ENCODE measurements at places on chromosomes 3 and 15.

DNA sequence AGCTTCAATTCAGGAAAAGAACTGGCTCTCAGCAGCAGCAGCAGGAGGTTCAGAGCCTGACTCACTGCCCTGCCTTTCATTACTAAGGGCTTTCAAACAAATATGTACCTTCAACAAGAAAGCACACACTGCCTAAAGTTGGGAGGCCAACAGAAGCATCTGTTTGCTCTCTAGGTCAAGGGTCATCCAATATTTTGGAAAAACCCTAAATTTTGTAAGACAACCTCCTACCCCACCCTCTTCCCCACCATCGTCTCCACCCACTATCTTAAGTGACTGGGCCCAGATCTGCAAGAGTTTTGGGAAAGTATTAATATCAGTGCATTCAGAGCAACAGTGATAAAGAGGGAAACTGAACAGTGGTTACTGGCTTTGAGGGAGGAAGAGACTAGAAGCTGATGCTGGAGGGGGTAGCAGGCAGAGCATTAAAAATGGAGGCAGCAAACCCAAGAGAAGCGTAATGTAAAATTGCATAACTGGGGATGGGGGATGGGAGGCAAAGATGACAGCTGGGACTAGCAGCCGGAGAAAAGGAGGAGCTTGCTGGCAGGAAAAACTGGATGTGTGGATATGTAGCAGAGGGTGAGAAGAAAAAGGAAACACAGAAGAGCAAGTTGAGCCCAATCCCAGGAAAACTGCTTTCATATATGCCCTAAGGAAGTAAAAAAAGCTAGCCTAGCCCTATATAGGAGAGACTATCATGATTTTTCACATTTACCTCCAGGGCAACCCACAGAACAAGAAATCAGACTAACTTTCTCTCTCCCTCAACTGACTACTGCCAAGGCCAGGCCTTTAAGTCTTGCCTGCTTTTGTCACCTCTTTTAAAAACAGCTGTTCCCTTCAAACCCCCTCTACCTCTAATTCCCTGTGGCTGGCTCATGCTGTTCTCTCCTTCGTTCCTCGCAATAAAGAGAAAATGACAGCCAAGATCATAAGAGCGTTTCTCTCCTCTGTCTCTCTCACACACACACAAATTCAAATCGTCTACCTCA lies 31.4 kb downstream of the NPTN start:
- peak; percentile 51 for DNase-seq

GRCh38 chr3:177693616-177694264 lies 496.5 kb upstream of the TBL1XR1 start:
- DNase-seq = no peak

- no peak for DNase-seq
Observed at GRCh38 chr3:46835054-46835453, 28.2 kb downstream of the MYL3 start.

DNA sequence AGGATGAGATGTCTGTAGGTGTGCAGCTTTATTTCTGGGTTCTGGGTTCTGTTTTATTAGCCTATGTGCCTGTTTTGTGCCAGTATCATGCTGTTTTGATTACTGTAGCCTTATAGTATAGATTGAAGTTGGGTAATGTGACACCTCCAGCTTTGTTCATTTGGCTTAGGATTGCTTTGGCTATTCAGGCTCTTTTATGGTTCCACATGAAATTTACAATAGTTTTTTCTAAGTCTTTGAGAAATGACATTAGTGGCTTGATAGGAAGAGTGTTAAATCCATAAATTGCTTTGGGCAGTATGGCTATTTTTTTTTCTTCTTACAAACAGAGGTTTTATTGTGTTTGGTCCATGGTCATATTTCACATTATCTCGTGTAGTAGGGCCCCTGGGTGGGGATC lies 285.8 kb upstream of the GADL1 start:
- DNase-seq = no peak

- no peak for DNase-seq
Observed at GRCh38 chr3:172953571-172953970, 187.5 kb downstream of the SPATA16 start.

GRCh38 chr3:160583451-160583850 lies 18.1 kb upstream of the KPNA4 start:
- no peak for DNase-seq

- no peak for DNase-seq
Observed at GRCh38 chr3:186220365-186220764, 111.5 kb upstream of the ETV5 start.

DNA sequence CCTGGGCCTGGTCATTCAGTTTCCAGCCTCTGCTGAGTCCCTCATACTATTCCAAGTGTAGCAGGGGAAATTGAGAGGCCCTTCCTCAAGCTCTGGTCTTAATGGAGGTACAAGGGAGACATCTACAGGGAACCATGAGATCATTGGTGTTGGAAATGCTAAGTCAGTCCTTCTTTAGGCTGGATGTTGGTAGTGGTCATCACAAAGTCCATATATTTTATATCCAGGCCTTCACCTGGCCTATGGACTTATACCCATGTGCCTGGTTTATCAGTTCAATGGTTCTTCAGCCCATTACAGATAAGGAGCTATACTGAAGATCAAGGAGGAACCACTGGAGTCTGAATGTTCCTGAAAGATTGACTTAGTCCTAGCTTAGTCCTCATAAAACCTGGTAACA lies 135.0 kb downstream of the STAG1 start:
- no peak for DNase-seq

- no peak for DNase-seq
Observed at GRCh38 chr3:141204343-141204742, 27.3 kb upstream of the PXYLP1 start.

- no peak for DNase-seq
Observed at GRCh38 chr3:55895897-55896566, 408.9 kb upstream of the WNT5A start.

DNA sequence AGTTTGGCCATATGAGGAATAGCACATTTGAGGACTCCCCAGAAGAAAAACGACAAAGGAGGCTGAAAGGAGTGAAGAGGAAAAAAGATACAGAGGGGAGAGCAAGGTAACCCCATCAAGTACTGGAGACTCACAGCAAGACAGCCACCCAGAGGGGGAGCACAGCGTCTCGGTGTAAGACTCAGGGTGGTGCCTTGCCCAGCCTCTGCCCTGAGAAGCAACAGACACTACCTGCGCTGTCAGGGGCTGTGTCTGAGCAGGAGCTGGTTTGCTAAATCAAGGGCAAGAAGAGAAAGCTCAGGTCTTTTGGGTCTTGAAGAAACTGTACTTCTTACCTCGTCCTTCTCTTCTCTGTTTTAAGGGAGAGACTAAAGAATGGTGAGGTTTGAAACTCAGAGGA lies 27.9 kb downstream of the FBXO45 start:
- no peak for DNase-seq

GRCh38 chr3:58202917-58203360 lies 7.8 kb downstream of the DNASE1L3 start:
- DNase-seq = no peak

- DNase-seq = no peak
Observed at GRCh38 chr3:8488877-8489276, 12.7 kb upstream of the LMCD1 start.

GRCh38 chr3:43035801-43036365 lies 56.8 kb downstream of the GASK1A start:
- DNase-seq = no peak

DNA sequence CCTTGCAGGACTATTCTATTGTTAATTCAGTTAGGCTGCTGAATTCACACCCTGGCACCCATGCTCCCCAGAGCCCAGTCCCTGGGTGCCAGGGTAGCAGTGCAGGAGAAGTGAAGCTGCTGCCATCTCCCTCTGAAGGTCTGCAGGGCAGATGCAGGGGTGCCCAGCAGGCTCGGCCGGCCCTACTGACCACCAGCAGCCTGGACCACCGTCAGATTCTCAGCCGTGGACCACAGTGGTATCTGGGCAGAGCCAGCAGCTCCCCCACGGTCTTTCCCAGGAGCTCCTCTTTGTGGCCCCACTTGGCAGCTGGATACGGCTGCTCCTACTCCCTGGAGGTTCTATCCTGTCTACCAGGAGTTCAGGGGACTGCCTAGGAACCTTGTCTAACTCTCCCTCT lies 46.8 kb downstream of the ALDH1L1 start:
- DNase-seq = no peak

- DNase-seq = no peak
Observed at GRCh38 chr3:112794622-112795172, 52.0 kb downstream of the CD200R1L start.

DNA sequence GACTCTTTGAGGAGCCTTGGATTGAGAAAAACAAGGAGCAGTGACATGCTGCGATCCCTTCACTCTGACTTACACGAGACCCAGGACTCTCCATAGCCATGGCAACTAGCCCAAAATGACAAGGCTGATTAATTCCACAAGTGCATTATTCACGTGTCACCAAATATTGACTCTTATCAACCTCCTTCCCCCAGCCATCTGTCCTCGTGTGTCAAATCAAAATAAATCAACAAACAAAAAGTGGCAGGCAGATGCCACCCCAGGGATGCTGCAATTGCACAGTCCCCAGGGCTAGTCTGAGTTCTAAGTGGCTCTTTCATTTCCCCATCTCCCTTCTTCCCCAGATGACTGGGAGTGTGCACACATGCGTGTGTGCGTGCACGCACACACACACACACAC lies 104.9 kb downstream of the AQP9 start:
- DNase-seq = no peak

GRCh38 chr3:128730471-128730870 lies 4.5 kb downstream of the RAB7A start:
- DNase-seq = no peak

- DNase-seq = peak; percentile 44
Observed at GRCh38 chr15:41971895-41972252, 483 bp downstream of the EHD4 start.

DNA sequence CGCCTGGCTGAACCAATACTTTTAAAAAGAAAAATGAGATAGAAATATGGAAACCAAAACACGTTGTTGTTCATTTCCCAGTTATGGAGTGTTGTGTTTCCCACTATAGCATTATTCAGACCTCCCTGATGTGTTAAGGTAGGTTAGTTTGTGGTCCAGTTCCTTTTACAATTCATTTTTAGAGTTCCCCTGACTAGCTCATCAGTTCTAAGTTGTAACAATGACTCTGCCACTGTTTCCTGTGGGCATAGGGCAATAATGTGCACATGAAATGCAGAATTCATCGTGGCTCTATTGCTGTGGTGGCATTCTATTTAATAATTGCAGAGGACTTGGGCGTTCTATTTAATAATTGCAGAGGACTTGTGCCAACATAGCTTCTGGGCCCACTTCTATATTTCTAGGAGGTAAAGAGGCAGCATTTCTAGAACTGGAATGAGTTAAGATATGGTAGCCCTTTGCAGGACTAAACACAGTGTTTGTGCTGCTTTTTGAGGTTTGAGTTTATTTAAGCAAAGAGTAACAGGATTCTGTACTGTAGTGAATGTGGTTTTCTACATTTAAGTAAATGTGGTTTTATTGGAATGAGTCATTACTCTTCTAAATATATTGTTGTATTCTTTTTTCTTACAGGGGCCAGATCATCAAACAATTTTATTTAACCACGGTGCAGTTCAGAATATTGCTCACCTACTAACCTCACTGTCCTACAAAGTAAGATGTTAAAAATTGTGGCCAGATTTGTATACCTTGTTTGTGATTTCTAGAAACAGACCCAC lies 47.5 kb downstream of the ARMC8 start:
- no peak for DNase-seq

- DNase-seq = no peak
Observed at GRCh38 chr3:117788506-117788905, 1078.9 kb downstream of the TUSC7 start.

- DNase-seq = no peak
Observed at GRCh38 chr3:190444006-190444405, 5.7 kb downstream of the TMEM207 start.
